ENCODE measurements at places on chromosomes 11 and 22.
A peak's percentile ranks its signal among the peaks of the same experiment; 100 is the strongest.

DNA sequence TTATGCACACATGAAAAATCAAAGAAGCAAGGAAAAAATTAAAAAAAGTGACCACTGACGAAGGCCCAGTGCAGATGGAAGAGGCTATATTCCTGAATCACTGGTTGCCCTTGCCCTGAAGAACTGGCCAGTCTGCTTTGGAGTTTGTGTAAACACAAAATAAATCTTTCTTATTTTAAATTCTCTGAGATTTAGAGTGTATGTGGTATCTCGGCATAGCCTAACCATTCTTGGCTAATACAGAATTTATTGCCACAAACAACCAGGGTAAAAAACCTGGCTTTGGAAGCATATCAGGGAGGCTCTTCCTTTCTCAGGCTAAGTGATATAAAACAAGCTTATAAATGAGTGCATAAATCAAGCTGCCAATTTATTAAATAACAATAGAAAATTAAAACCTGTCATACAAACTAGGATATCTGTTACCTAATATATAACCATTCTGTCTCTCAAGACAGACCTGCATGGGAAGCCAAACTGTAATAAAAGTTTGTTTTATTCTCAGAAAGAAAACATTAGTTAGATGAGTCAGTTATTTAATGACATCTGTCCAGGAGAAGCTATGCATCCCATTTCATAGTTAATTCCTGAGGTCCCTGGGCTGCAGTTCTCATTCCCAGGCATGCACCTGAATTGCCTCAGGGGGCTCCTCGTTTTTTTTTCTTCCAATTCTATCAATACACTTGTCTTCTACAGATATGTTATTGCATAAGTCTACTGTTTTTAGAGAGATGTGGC is 6.1 kb upstream of the TMEM135 start:
- DNase-seq, result no peak

- DNase-seq, result peak; percentile 60
These were observed 38.6 kb downstream of the ETS1 start for GRCh38 chr11:128548649-128549255.

DNA sequence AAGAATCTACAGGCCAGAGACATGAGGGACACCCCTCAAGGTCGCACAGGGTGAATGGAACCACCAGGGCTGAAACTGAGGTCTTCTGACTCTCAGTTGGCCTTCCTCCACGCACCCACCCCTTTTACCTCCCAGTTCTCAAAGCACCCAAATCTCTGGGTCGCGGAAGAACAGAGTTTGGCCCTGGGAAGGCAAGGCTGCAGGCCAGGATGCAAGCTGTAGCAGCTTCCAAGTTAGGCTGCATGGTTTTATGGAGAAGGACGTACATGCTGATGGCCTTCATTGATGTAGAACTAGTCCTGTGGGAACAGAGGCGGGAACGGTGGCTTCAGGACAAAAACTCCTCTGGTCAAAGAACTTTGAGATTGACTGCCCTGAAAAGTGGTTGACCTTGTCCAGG is 143.5 kb upstream of the B3GAT1 start:
- no peak for DNase-seq

- DNase-seq, result no peak
These were observed 10.3 kb downstream of the APOBEC3A start for GRCh38 chr22:38967451-38968450.

- DNase-seq, result no peak
These were observed 26.1 kb upstream of the CLMP start for GRCh38 chr11:123221096-123221561.

GRCh38 chr11:107848345-107848744 is 10.2 kb downstream of the SLC35F2 start:
- DNase-seq, result no peak

- DNase-seq, result no peak
These were observed 15.9 kb downstream of the RIBC2 start for GRCh38 chr22:45429424-45429823.

GRCh38 chr11:132650969-132651720 is 881.2 kb downstream of the OPCML start:
- no peak for DNase-seq

DNA sequence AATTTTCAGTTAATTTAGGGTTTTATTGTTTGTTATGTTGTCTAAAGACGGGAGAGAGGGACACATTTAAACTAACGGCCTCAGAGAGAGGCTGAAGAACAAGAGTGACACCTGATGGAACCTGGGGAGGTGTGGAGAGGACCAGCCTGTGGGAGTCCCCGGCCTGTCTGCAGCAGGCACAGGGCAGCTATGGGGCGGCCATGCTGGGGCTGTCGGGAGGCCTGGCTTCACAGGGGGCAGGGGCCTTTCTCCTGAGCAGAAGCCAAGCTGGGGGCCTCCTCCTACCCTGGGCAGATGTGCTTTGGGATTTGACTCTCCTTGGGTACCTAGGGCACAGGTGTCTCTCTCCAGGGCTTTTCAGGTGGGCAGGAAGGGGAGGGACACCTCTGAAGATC is 21.9 kb downstream of the RELT start:
- DNase-seq, result no peak

GRCh38 chr11:116879800-116880625 is 42.6 kb upstream of the APOA1 start:
- DNase-seq, result peak; percentile 81

DNA sequence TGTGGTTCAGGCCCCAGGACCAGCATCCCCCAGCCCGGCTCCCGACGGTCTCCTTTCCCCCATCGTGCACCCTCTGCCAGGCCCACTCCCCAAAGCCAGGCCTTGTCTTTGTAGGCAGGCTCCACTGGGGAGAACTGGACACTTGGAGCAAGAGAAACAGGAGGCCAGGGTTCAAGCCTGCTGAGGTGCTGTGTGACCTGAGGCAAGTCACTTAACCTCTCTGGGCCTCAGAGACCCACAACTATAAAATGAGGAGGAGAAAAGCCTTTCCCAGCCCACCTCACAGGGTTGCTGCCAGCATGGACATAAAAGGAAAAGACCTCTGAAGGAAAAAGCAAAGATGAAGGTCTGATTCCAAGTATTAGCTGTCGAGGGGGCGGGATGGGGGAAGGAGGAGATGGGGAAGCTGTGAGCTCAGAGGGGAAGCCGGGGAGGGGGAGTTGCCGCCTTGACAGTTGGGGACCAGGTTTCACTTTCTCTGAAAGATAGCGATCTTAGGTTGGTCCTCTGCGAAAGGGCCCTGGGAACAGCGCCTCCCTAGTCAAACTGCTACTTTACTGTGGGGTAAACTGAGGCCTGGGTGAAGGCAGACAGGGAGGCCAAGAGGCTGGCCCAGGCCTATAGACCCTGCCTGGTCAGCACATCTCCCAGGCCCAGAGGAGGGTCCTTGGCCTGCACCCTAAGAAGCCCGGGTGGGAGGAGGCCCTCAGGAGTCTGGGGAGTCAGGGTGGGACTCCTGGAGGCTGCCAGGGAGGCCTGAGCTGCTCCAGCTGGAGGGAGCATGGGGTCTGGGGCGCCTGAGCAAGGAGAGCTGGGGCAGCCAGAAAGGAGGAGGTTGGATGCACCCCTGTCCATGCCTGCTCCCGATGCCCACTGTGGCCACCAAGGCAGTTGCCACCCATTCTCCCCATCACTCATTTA is 991 bp upstream of the OSM start:
- DNase-seq, result no peak

DNA sequence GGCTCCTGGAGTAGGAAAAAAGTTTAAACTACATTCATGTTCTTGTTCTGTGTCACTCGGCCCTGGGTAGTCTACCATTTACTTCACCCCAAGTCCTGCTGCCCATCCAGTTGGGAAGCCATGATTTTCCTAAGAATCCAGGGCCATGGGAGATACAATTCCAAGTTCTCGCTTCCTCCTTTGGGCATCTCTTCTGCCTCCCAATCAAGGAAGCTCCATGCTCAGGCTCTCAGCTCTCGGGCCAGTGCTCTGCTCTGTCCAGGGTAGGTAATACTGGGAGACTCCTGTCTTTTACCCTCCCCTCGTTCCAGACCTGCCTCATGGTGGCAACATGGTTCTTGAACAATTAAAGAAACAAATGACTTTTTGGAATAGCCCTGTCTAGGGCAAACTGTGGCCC is 60.6 kb downstream of the TIMP3 start:
- DNase-seq, result no peak

DNA sequence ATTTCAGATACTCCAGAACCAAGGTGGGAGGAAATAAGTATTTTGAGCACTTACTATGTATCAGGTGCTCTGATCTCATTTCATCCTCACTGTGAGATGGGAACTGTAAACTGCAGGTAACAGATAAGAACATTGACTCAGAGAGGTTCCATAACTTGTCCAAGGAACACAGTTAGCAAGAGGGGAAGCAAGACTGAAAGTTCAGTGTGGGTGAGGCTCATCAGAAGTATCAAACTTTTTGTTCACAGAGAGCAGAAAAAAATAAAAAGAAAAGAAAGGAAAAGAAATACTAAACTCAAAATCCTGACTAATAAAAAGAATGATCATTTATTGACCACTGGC is 37.1 kb downstream of the RAB30 start:
- no peak for DNase-seq

DNA sequence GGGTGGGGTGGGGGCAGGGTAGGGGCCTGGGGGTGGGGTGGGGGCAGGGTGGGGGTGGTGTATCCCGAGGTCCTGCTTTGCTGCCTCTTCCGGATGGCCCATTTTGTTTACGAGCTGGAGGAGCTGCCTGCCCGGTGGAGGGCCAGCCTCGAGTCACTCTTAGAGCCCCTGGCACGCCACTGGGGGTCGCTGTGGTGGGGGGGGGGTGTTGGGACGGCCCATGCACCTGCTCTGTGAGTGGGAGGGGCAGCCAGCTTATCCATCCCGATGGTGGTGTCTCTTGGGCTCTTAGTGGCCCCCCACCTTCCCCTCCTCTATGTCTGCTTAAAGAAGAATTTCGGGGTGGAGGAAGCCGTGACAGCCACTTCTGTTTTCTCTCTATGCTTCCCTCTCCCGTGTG is 24.6 kb downstream of the MRGPRD start:
- peak; percentile 64 for DNase-seq

GRCh38 chr22:46433318-46433717 is 97.8 kb downstream of the TRMU start:
- no peak for DNase-seq

DNA sequence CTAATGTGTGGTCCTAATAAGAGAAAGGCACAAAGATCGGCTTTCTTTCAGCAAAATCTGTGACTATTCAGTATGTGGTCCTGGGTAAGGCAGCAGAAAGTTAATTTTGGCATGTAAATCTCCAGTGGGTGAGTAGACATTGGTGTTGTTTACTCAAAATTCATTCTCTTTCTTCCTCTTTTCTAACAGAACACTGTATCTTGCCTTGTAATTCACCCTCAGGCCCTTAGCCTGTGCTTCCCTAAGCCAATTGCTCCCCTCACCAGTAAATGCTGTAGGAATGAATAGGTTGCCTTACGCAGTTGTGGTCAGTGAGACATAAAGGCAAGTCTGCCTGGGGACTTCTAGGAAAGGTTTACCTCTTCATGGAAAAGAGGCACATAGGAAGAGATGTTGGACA is 49.9 kb upstream of the PDE3B start:
- DNase-seq, result no peak

DNA sequence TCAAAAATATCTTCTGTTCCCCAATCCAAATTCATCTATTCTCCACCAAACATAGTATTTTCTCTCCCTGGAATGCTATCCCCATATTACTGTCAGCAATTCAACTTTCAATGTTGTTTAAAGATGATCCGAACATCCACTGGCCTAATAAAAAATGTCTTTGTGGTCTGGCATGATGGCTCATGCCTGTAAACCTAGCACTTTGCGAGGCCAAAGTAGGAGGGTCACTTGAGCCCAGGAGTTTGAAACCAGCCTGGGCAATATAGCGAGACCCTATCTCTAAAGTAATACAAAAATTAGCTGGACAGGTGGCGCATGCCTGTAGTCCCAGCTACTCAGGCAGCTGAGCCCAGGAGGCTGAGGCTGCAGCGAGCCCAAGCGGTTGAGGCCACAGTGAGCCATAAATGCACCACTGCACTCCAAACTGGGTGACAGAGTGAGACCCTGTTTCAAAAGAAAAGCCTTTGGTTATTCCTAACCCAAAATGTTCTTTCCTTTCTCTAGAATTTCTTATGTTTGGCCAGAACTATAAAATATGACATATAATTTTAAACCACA is 29.8 kb downstream of the SIK3 start:
- no peak for DNase-seq

- DNase-seq, result peak; percentile 32
These were observed 209.7 kb upstream of the ARHGAP20 start for GRCh38 chr11:110921742-110922521.

GRCh38 chr11:45089251-45089650 is 57.2 kb upstream of the PRDM11 start:
- DNase-seq, result no peak

DNA sequence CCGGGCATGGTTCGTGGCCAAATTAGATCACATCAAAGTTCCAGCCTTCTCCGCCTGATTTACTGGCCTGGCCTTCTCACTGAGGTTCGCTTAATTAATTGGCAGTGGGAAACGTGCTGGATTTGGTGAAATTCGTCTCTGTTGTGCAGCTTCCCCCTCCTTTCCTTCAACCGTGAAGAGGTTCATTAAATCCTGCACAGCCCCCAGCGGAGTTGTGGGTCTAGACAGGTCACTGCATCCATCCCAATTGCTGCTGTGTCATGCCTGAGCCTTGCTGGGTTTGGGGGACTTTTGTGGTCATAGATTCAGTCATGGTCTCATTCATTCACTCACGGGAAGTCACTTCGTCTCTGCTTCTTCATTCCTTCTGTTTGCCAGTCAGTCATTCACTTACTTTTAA is 90.0 kb downstream of the INSC start:
- DNase-seq, result no peak

- peak; percentile 92 for DNase-seq
These were observed 4.4 kb upstream of the WEE1 start for GRCh38 chr11:9568854-9569587.

DNA sequence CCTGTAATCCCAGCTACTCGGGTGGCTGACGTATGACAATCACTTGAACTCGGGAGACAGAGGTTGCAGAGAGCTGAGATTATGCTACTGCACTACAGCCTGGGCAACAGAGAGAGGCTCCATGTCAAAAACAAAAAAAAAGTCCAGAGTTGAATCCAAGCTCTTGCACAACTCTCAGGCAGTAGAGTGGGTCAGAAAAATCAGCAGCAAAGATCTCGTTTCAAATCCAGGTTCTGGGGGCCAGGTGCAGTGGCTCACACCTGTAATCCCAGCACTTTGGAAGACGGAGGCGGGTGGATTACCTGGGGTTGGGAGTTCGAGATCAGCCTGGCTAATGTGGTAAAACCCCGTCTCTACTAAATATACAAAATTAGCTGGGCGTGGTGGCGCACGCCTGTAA is 24.9 kb downstream of the CLPB start:
- no peak for DNase-seq

GRCh38 chr11:68380786-68381622 is 68.6 kb downstream of the LRP5 start:
- no peak for DNase-seq

- DNase-seq, result no peak
These were observed 6.1 kb downstream of the GNB1L start for GRCh38 chr22:19848298-19849224.

DNA sequence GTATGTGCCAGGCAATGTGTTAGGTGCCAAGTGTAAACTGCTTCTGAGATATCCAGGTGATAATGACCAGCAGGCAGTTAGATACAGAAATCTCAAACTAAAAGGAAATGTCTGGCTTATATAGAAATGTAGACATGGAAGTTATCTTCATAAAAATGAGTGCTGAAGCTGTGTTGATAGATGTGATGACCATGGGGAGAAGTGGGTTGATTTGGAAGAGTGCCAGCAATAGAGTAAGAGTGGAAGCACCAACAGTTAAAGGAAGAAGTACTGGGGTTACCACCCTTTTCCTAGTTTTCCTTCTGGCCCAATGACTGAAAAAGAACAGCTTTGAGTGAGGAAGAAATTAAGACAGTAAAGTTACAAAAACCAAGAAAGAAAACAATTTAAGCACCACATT is 68.5 kb downstream of the C2CD3 start:
- DNase-seq, result no peak
